ENCODE measurements at places on chromosomes 4 and X. TPM values are rescaled to one million over a fixed set of nuclear protein-coding genes. Genes with fewer than 3 reads are reported as not detected.

The TMEM187 gene
- total RNA-seq, result 2.0 TPM

The HSFX4 gene
- total RNA-seq, result not detected

DNA sequence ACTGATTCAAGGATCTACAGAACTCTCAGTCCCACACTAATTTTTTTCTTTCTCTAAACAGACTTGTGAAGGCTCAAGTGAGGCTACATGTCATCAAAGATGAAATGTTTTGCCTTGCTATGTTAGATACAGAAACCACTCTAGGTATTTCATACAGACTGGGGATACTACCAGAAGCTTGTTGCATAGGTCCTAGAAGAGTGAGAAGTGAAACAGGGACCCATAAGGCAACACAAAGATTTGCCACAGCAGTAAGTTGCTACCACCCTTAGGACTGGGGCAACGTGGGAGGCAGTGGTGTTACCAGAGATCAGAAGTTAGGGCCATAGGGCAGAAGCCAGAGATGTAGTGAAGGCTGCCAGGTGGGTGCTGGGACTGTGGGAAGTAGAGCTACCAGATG lies 50.7 kb upstream of the MID1IP1 start:
- no peaks in the 10 kb centered on the region for H3K27me3 ChIP-seq
- no peak for DNase-seq
- H3K4me1 ChIP-seq, result no peaks in the 10 kb centered on the region
- no peaks in the 10 kb centered on the region for H3K36me3 ChIP-seq
- H3K27ac ChIP-seq, result no peak overlapping the region

DNA sequence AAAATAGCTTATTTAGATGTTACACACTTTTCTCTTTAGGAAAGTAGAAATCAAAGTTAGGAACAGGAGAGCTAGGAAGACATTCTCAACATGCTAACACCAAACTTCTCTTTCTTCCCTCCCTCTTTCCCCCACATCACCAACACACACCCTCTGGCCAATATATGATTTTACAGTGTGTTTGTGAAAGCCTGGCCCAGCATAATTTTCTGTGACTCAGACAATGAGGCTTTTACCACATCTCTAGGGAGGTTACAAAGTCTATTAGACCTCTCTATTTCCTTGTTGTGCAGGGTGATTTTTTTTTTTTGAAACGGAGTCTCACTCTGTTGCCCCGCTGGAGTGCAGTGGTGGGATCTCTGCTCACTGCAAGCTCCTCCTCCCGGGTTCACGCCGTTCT lies 189.9 kb downstream of the AASDH start:
- H3K4me3 ChIP-seq, result no peak overlapping the region
- no peak for DNase-seq
- H3K27me3 ChIP-seq, result no peaks in the 10 kb centered on the region
- no peak overlapping the region for H3K27ac ChIP-seq
- H3K36me3 ChIP-seq, result no peaks in the 10 kb centered on the region

The GRK4 gene
- total RNA-seq, result 2.1 TPM

Measured in spleen (tissue), 13 donors.